ENCODE measurements at places on chromosomes 2 and 18.

DNA sequence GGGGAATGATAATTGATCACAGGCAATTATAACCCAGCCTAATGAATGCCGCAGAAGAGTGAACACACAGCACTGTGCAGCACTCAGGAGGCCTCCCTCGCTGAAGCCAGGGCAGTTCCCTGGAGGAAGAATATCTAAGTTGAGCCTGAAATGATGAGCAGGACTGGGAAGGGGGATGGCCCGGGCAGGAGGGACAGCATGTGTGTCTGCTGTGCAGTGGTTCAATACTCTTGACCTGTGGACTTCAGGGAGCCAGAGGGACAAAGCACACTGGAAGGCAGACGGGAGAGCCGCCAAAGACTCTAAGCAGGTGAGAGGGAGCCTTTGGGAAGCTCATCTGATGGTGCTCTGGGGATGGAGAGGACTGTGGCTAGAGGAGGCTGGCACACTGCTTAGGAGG lies 62.6 kb downstream of the ARHGEF4 start:
- DNase-seq = no peak

DNA sequence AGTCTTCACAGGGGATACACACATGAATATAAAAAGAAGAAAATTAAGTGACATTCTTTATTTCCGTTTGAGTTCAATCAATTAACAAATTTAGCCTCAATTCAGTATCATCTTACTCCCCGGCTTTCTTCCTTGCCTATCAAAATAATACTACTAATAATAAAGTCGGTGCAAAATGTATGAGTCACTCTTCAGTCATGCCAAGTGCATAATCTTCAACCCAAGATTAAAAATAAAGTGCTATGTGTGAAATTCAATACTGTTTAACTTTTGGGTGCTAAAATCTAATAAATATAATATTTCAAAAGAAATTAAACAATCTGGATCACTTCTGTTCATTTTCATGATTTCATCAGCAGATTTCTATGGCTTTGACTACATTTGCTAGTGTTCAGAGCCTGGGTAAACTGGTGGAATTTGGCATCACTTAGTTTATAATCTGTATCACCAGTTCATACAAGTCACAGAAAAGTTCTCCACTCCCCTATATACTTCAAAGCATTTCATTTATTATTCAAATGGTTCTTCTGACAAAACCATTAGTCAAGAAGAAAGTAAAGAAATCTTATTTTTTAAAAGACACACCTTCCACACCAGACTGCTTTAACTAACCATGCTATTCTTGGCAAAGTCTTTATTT lies 183.6 kb downstream of the THADA start:
- no peak for DNase-seq

- DNase-seq = no peak
These were observed 35.1 kb downstream of the ACKR3 start for GRCh38 chr2:236604575-236605344.

- no peak for DNase-seq
These were observed 27.2 kb upstream of the C1D start for GRCh38 chr2:68089961-68090360.

DNA sequence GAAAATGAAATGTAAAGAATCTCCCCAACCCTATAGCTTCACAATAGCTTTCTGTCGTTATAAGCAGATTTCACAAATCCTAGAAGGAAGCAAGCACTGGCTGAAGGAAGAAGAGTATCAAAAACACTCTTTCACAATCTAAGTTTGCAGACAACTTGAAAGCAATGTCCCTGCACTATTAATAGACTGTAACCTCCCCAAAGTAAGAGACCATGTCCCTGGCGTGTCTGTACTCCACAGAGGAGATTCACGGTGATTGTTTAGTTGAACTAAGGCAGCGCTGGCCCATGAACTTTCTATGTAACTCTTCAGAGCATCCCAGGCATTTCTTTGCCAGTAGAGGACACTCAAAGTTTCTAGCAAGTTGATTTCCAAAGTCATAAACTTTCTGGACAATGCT lies 128.0 kb upstream of the HNRNPA3 start:
- no peak for DNase-seq

DNA sequence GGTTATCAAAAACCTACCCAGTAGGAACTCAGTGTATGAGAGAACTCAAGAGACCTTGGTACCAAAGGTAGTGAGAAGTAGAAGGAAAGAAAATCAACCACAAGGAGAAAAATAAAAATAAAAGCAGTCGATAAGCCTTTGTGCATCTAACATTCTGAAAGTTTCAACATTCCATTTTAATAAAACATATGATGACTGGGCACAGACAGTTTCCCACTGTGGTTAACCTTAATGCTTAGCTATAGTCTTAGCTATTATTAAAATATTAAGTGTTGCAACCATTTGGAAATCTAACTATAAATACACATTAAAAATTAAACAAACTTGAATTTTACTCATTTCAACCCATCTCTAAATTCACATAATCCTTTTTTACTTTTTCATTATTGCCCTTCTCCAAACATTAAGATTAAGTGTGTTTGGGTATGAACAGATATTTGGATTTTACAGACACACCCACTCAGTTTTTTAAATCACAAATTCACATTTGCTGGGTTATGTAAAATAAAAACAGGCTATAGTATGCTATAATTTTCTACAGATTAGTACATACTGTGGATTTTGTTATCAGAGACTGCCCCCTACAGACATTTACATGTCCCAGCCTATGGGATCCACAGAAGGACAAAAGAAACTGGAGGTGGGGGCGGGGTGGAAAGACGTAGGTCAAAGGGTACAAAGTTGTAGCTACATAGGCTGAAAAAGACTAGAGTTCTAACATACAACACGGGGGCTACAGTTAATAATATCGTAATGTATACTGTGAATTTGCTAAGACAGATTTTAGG lies 32.8 kb downstream of the SRBD1 start:
- no peak for DNase-seq

- DNase-seq = no peak
These were observed 31.1 kb upstream of the SATB2 start for GRCh38 chr2:199488772-199489400.

- peak; percentile 2 for DNase-seq
These were observed 614.1 kb upstream of the VRK2 start for GRCh38 chr2:57432528-57432927.

DNA sequence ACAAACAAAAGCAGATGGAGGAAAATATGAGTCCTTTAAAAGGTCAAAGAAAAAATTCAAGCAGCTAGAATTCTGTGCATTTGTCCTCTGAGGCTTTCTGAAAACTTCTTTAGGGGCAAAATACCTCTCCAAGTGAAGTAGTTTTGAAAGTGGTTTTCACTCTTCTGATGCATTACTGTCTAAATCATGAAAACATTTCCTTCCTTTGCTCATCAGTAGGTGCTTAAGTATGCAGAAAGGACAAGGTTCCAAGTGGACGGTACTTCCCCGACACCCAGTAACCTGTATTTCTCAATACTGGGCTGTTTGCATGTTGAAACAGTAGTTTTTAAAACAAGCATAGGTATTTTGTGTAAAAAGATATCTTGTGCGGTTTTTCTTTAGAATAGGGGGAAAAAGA lies 189.1 kb upstream of the ERBB4 start:
- DNase-seq = no peak
